CD4-positive, alpha-beta T cell treated with Interleukin-6 at 100 ng/mL for 8 hours (primary cell): ENCODE measurements at places on chromosomes 2 and 18.

GRCh38 chr2:98907966-98908905 is 27.8 kb downstream of the CRACDL start:
- no peak for DNase-seq

DNA sequence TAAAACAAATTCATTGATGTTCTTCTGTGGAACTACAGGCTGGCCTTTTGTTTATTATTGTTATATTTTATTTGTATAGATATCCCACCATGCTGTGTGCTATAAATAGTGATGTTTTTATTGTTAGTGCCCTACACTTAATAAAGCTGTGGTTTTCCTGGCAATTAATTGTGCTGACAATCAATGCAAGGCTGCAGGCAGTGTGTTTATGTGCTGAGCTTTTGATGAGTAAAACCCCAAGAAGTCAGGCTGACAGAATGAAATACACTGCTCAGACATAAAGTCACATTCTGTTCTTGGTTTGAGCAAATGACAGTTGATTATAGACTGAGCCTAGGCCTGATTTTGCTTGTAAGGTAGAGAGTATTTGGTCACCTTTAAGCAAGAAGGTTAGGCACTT is 362.7 kb downstream of the CPS1 start:
- no peak for DNase-seq

- peak; percentile 37 for DNase-seq
Measured at GRCh38 chr2:112048887-112049286, 6.2 kb upstream of the TMEM87B start.

GRCh38 chr2:197215748-197216360 is 94.7 kb downstream of the ANKRD44 start:
- no peak for DNase-seq

DNA sequence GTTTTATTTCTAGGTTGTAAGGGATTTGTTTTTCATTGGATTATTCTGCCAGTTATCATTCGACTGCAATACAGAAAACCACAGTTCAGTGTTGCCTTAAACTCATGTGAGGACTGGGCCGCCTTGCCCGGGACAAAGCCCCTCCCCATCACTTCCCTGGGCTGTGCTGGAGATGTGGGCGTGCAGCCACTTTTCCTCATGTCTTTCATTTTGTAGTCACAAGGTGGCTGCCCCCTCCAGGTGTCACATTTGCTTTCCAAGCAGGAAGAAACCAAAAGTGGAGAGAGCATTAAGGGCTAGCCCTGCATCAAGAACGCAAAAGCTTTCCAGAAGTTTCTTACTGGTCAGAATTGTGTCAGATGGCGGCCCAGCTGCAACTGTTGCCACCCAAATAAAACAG is 492.5 kb upstream of the ID2 start:
- no peak for DNase-seq

DNA sequence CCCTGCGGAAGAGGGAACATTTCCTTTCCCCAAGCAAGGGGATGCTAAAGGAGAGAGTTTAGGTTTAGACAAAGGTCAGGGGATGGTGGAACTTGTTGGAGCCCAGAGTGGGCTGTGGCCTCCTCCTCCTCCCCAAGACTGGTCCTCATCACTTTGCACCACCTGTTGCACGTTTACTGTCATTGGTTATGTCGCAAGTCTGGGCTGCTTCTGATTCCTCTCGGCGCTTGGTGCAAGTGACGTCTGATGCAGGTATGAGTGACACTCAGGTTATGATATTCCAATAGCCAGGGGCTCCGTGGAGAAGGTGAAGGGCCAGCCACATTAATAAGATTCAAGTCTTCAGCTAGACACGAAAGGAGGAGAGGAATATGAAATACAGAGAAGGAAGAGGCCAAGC is 59.8 kb downstream of the TSN start:
- no peak for DNase-seq

GRCh38 chr2:180607514-180608049 is 372.8 kb upstream of the UBE2E3 start:
- no peak for DNase-seq

- DNase-seq: no peak
Measured at GRCh38 chr2:44470151-44470550, 108.4 kb downstream of the CAMKMT start.

GRCh38 chr2:38574278-38574677 is 28.4 kb downstream of the HNRNPLL start:
- no peak for DNase-seq

GRCh38 chr2:238978497-238978896 is 130.6 kb downstream of the TWIST2 start:
- DNase-seq: no peak

DNA sequence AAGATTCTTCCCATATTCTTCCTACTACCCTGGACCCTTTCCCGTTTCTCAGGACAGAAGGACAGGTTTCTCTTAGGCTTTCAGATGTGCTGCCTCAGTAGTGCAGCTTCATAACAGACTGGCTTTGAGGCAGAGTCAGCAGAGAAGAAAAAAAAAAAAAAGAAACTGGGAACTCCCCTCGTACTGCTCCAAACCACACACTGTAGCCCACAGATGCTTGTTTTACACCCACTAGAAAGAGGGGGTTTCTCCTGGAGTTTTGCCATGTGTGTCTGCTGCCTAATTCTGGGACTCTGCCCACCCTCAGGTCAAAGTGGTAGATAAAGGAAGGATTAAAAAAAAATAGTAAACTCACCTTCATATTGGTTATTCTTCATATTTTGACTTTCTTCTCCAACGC is 95.9 kb downstream of the NCOA1 start:
- DNase-seq: no peak

- no peak for DNase-seq
Measured at GRCh38 chr2:120684289-120685065, 51.2 kb upstream of the GLI2 start.

- no peak for DNase-seq
Measured at GRCh38 chr2:20440001-20440560, 6.8 kb upstream of the RHOB start.

- no peak for DNase-seq
Measured at GRCh38 chr2:72665448-72665847, 160.4 kb downstream of the EXOC6B start.

DNA sequence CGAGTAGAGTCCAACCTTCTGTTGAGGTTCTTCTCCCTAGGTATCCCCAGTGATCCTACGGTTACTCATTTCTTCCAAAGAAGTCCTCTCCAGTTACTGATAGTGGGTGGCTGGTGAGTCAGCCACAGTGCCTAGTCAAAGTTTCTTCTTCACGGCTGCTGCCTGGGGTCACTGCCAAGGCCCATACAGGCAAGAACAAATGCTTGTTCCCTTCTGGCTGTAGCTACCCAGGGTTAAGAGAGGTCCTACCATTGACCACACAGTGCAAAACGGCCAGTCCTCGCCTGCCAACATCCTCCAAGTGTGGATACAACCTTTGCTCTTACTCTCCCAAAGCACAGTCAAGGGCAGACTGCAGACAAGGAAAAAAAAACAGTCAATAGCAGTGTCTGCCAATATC is 2.9 kb upstream of the PTPN4 start:
- no peak for DNase-seq

DNA sequence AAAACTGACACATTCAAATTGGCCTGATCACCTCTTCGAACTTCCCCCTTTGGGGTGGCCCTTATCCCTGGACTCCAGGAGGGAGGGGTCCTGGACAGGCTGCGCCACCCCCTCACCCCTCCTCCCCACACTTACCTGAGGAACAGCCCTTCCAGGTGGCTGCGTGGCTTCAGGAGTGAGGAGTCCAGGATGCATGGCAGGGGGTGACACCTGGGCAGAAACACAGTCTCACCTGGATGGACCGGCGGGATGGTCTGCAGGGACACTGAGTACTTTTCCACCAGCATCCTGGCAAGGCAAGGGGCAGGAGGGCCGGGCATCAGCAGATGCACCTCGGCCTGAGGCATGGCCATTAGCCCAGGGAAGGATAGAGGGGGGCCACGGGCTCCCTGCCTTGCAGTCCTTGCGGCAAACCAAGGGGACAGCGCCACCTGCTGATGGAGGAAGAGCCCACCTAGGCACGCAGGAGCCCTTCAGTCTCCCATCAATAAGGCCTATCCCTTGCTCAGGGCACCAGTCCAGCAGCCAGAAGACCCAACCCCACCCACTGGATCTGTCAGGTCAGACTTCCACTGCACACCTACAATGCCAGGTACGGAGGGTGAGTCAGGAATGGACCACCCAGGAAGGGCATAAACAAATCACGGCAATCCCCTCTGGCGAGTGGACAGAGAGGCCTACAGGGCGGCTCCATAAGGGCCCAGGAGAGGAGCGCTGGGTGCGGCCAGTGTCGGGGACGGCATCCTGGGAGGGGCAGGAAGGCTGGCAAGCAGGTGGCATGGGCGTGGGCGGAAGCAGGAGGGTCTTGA is 26.0 kb downstream of the FAM178B start:
- peak; percentile 82 for DNase-seq

DNA sequence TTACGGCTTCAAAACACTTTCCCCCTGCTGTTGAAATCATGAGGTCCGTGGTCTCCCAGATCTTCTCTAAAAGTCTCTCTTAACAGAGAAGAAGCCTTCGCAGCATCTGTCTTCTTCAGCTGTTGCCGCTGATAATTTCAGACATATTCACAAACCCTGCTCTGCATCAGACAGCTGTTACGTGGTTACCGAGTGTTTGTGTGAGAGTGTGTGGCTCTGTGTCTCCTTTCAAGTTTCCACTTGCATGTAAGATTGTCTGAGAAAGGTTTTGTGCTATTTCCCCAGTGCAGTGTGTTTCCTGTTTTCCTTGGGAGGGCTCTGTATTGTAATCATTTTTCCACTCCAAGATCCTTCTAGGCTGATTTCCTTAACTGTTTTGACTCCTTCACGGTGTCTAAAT is 32.8 kb downstream of the MAIP1 start:
- no peak for DNase-seq

DNA sequence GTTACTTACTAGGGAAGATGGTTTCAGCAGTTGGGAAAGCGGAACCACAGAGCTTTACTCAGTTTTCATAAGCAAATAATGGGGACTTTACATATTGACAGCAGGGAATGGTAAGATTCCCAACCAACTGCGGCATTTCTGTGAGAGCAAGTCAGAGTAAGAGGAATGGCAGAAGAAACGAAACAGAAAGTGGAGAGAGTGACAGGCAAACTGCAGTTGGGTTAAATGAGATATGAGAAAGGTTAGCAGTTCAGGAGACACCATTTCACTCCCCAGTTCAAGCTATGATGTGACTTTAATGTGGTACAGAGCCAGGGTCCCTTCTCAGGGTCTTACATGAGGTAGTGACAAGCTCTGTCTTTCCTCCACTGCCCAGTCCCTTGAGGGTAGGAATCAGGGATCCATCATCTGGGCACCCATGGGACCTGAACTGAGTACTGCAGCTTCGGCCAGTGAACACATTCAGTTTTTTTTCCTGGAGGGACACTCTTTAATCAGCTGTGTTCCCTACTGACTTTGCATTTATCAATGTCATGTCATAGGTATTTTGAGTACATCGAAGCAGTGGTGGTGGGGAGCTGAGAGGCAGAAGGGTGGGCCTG is 33.0 kb upstream of the GREB1 start:
- no peak for DNase-seq

GRCh38 chr18:24986666-24987302 is 365.2 kb downstream of the ZNF521 start:
- DNase-seq: no peak

DNA sequence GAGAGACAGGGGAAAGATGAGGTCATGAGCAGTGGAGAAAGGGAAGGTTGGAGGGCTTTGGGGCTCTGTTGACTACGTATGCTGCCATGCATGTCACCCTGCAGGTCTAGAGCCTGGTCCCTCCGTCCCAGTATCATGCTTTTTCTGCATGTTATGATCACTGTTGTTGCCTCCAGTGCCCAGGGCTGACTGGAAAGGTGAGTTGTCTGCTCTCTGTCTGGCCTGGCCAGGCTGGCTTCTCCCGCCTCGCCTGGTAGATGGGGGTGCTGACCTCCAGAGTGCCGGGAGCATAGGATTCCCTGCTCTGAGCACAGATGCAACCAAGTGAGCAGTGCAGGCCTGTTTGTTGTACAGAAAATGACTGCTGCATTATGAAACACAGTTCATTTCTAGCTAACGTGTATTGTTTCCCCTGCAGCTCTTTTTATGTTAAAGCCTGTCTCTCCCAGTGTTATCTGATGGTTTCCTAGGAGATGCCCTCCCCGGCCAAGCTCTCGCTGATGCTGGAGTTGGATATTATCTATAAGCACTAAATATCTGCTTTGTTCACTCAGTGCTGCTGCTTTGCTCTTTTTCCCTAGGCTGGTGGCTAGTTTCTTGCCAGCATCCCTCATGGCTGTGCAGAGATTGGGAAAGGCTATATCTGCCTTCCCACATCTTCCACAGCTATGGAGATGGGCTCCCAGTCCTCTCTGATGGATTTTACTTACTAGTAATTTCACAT is 158.2 kb downstream of the TDRD15 start:
- no peak for DNase-seq

- no peak for DNase-seq
Measured at GRCh38 chr2:238790126-238790832, 57.6 kb upstream of the TWIST2 start.

GRCh38 chr18:50507120-50507590 is 52.7 kb upstream of the MAPK4 start:
- no peak for DNase-seq

- DNase-seq: peak; percentile 2
Measured at GRCh38 chr2:6780765-6781274, 84.9 kb downstream of the CMPK2 start.

GRCh38 chr2:26720322-26721114 is 28.0 kb downstream of the KCNK3 start:
- no peak for DNase-seq

DNA sequence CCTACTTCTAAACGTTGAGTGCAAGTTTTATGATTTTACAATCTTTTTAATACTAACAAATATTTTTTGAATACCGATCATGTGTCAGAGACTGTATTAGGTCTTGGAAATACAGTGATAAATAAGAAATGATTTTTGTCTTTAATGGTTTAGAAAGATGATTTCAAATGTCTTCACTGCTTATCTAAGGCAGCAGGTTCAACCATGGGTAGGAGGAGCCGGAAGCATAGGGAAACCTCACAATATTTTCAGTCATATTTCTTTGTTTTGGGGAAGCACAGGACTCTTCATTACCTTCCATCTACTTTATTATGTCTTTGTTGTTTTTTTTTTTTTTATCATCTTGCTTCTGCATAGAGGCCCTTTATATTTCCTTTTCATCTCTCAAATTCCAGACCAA is 165.2 kb upstream of the EPC2 start:
- DNase-seq: no peak

DNA sequence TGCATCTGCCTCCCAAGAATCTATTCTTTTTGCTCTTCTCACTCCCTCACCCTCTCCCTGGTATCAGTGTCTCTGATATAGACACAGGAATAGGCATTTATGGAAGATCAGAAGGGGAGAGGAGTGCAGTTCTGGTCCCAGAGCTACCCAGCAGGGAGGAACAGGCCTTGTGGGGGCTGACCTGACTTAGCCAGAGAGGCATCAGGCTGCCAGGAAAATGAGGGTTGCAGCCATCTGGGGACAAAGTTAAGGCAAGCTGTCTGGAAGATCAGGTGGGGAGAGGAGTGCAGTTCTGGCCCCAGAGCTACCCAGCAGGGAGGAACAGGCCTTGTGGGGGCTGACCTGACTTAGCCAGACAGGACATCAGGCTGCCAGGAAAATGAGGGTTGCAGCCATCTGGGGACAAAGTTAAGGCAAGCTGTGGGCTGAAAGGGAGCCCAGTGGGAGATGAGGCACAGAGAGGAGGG is 69.9 kb upstream of the HK2 start:
- no peak for DNase-seq
